Activated CD4-positive, alpha-beta memory T cell treated with anti-CD3 and anti-CD28 coated beads for 36 hours (primary cell): ENCODE measurements at places on chromosomes 1 and 21. TPM values are rescaled to one million over a fixed set of nuclear protein-coding genes. Genes with fewer than 3 reads are reported as not detected.

ASPM gene
- total RNA-seq, result 46.4 TPM

GRCh38 chr1:205317311-205317917 lies 4.1 kb downstream of the NUAK2 start:
- no peak for DNase-seq
- no peaks in the 10 kb centered on the region for H3K36me3 ChIP-seq
- no peaks in the 10 kb centered on the region for H3K27me3 ChIP-seq
- H3K4me3 ChIP-seq, result no peak overlapping the region

AGMAT gene
- 15.2 TPM for total RNA-seq

GRCh38 chr1:42340093-42340492 lies 5.1 kb upstream of the FOXJ3 start:
- DNase-seq, result no peak
- H3K27me3 ChIP-seq, result no peaks in the 10 kb centered on the region
- H3K36me3 ChIP-seq, result peaks cover 2% of the 10 kb centered on the region
- no peak overlapping the region for H3K27ac ChIP-seq
- no peak overlapping the region for H3K4me3 ChIP-seq
